ENCODE measurements at places on chromosomes 11 and 22. TPM values are rescaled to one million over a fixed set of nuclear protein-coding genes. Genes with fewer than 3 reads are reported as not detected.

The ELFN2 gene
- not detected for total RNA-seq

The TEX54 gene
- not detected for total RNA-seq

DNA sequence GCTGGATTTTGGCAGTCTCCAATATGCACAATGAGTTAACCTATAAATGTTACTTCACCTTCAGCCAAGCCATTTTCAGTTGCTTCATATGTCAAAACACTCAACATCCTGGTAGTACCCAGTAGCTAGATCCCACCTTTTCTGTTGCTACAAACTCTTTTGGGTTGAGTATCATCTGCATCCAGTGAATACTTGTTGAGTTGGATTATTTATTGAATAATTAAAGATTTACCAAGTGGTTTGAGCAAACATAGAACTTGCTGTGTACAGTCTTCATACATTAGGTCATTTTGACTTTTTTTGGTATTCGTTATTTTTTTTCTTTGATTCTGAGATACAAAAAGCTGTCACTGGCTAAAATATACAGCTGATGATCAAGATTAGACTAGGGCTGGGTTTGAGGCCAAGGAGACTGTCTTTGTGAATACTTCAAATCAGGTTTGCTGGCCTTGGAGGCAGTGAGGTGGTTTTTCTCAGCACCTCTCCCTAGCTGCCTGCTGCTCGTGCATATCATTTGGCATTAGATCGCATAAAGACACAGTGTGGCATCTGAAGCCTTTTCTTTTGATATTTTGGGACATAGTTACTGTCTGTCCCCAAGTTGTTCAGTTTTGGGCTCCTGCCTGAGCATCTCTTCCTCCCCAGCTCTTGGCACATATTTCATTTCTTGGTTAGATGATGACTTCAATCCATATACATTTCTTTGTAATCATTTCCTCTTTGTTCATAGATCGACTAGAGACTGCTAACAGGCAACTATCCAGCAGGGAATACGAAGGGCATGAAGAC is 62.8 kb downstream of the AMOTL1 start:
- H3K4me3 ChIP-seq: no peak overlapping the region
- H3K36me3 ChIP-seq: peaks cover 59% of the 10 kb centered on the region
- H3K4me1 ChIP-seq: no peaks in the 10 kb centered on the region
- no peaks in the 10 kb centered on the region for H3K27me3 ChIP-seq
- no peak for DNase-seq

DNA sequence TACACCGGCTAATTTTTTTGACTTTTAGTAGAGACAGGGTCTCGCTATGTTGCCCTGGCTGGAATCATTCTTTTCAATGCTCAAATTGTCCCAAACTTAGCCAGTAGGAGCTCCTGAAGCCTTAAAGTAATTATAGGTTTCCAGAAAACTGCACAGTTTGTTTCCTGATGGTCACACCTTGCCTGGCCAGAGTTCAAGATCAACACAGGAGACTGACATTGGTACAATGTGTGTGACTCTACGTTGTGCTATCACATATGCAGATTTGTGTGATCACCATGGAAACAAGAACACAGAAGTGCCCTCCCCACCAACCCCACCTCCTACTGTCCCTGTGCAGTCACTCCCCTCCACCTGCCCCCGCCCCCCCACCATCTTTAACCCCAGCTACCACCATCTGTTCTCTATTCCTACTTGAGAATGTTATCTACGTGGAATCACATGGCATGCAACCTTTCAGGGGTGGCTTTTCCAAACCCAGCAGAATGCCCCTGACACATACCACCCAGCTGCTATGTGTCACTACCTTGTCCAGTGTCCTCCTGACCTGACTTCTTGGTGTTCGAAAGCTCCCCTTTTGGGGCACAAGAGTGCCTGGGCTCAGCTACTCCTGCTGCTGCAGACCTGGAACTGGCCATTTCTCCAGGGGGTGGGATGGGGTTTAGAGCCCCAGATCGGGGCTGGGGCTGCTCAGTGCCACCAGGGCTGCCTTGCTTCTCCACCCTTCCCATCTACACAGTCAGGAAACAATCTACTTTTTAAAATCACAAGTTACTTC is 6.1 kb upstream of the NAP1L4 start:
- H3K36me3 ChIP-seq: peaks cover 20% of the 10 kb centered on the region
- no peak for DNase-seq
- H3K4me1 ChIP-seq: peaks cover 20% of the 10 kb centered on the region

The UNC93B1 gene
- total RNA-seq: 30.4 TPM

The ANGPTL5 gene
- total RNA-seq: not detected

- no peaks in the 10 kb centered on the region for H3K36me3 ChIP-seq
- peaks cover 3% of the 10 kb centered on the region for H3K4me1 ChIP-seq
- H3K4me3 ChIP-seq: no peak overlapping the region
- no peak for DNase-seq
Measured at GRCh38 chr11:64049509-64049908, 13.8 kb downstream of the FLRT1 start.

DNA sequence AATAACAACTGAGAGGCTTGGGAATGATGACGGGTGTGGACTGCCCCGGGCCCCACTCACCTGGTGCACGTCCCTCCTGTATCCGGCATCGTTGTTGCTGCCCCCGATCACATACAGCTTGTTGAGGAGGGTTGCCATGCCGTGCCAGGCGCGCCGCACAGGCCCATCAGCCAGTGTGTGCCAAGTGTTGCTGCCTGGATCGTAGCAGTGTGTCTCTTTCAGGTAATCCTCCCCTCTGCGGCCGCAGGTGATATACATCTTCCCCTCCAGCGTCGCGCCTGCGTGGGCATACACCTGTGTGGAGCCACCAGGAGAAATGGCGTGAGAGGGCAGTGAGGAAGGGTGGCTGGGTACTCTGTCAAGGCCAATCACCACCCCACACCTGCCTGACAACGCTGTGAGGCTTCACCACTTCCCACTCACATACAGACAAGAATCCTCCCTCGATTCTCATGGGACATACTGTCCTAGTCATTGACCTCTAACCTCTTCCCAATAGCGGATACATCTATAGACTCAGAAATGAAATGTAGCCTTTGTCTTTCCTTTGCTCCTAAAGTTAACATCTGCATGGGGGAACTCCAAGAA is 8.9 kb upstream of the SCARF2 start:
- H3K27ac ChIP-seq: no peak overlapping the region
- H3K4me1 ChIP-seq: peaks cover 12% of the 10 kb centered on the region
- no peaks in the 10 kb centered on the region for H3K36me3 ChIP-seq
- H3K27me3 ChIP-seq: no peaks in the 10 kb centered on the region
- H3K4me3 ChIP-seq: no peak overlapping the region
- DNase-seq: no peak

The TH gene
- 21.9 TPM for total RNA-seq

GRCh38 chr11:63945477-63946163 is 6.8 kb downstream of the NAA40 start:
- H3K4me1 ChIP-seq: peaks cover 13% of the 10 kb centered on the region
- H3K27me3 ChIP-seq: no peaks in the 10 kb centered on the region
- H3K27ac ChIP-seq: peak overlapping the region; percentile 55
- no peaks in the 10 kb centered on the region for H3K36me3 ChIP-seq

The HTR3A gene
- total RNA-seq: not detected

All from vagina (tissue), 2 donors.